Esophagus squamous epithelium (tissue), 5 donors: ENCODE measurements at places on chromosomes 4 and X.

GRCh38 chr4:116438417-116438816 lies 647.0 kb downstream of the TRAM1L1 start:
- DNase-seq, result no peak

DNA sequence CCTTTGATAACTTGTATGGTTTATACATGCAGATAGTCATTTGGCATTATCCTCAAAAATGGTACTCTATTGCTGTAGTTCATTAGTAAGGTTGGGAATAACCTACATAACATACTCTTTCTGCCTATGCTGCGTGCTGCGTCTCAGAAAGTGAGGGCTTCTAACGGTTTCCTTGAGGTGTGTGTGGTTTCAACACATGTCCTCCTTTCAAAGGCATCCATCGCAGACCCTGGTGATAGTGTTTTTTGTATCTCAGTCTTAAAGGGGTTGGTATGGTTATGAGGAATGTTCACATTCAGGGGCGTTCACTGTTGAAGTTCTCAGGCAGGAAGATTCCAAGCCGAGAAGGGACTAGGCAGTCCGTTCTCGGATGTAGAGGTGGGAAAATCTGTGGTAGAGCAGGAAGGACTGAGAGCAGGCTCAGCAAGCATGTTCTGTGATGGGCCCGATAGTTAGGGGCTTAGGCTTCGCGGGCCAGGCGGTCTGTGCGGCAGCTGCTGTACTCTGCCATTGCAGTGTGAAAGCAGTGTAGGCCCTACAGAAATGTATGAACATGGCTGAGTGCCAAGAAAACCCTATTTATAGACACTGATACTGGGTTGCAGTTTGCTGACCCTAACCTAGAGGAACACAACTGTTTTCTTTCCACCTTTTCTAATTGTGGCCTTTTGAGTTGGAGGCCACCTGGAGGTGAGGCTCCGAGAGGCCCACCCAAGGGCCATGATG lies 123.2 kb downstream of the GPR143 start:
- DNase-seq, result no peak

GRCh38 chrX:128287693-128288092 lies 235.5 kb upstream of the ACTRT1 start:
- no peak for DNase-seq

DNA sequence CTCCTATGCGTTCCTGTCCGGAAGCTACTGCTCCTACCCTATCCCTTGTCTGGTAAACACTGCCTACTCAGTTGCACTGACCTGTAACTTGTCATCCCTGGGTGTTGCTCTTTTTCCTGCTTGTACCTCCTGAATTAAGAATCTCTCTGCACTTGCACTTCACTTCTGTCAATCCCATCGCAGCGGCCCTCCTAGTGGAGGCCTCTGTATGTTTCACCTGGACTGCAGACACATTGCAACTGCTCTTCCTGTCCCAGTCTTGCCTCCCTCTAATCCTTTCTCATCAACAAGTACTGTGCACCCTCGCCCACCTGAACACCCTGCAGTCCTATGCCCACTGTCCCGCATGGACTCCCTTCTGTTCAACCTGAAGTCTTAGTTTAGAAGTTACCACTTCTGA lies 8.0 kb downstream of the GK start:
- no peak for DNase-seq

DNA sequence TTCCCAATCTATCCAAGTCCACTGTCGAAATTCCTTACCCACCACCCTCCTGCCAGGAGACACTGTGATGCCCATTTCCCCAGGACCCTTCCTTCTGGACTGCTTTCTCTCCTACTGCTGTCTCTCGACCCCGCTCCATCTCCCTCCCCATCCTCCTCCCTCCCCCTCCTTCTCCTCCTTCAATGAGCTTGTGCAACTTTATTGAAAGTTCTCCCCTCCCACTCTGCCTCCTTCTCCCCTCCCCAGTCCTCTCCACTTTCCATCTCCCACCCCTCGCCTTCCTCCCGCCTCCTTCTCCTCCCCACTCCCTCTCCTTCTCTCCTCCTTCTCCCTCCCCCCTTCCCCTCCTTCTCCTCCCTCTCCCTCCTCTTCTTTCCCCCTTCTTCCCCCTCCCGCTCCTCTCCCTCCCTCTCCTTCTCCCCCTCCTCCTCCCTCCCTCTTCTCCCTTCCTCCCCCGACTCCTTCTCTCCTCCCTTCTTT lies 116.6 kb upstream of the FAT1 start:
- DNase-seq, result no peak

DNA sequence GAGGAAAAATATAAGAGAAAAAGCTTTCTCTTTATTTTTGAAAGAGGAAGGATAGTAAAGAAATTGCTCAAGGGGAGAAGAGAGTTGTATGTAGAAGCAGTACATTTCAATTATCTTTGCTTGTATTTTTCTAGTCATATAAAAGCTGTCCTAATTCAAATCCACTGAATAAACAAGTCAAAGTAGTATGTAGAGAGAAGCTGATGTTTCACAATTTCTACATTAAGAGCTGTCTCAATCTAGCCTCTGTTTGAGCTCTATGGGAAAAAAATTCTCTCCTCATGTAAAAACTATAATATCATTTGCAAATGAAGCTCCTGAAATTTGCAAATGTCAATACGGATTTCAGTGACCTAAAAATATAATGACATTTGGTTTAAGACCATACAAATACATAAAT lies 52.6 kb downstream of the CHM start:
- DNase-seq, result no peak

DNA sequence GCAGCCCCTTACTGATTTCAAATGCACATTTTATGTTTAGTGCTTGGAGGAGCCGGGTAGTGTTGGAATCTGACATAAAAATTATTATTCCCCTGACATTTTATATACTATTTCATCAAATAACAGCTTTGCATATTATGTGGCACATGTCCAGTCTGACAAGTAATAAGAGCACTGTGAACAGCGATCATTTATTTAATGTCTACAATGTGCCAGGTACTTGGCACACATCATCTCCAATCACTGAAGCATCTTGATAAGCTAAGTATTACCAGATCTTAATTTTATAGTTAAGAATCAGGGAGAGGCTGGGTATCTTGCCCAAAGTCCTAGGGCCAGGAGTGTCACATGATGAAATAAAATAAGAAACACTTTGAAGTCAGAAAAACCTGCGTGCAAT lies 197.2 kb downstream of the NR3C2 start:
- no peak for DNase-seq

DNA sequence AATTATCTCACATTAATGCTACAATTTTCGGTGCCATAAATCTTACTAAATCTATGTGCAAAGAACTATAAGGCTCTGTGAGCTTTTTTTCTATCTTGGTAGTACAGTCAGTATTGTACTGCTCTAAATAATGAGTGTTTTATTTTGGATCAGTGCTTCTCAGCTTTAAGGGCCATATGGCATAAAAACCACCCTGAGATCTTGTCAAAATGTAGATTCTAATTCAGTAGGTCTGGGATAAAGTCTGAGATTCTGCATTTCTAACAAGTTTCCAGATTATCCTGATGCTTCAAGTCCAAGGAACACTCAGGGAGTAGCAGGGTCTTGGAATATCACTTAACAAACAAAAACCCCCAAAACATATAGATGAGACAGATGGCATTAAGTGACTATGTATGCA lies 486.5 kb downstream of the GRXCR1 start:
- no peak for DNase-seq

DNA sequence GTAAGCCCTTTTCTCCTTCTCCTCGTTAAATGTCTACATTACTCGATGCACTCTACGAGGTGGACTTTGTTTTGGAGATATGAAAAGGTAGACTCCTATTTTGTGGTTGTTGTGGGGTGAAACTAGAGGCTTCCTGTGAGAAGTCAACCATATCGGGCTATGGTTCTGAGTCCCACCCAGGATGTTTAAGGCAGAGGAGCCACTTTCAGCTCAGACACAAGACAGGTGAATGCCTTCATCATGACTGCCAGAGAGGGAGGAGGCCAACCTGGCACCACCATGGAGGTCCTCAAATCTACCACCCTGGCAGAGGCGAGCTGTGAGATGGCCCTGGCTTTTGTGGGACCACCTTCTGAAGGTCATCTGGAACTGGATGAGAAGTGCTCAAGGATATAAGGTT lies 154.4 kb upstream of the KLF3 start:
- DNase-seq, result no peak

DNA sequence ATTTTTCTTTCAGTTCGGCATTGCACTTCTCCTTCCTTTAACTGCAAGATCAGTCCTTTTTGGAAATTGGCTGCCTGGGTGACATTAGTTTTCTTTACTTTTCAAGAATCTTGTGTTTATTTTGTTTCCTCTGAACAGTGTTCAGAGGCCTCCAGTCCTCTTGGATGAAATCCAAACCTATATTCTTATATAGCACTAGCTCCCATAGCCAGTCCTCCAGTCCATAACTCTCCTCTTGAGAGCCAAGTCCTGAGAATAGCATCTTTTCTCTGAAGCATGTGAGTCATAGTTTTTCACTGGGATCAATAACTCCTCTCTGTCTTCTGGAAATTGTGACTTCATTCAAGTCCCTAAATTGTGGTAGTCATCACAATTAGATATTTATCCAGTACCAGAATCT lies 357.5 kb downstream of the RAPGEF2 start:
- DNase-seq, result no peak

DNA sequence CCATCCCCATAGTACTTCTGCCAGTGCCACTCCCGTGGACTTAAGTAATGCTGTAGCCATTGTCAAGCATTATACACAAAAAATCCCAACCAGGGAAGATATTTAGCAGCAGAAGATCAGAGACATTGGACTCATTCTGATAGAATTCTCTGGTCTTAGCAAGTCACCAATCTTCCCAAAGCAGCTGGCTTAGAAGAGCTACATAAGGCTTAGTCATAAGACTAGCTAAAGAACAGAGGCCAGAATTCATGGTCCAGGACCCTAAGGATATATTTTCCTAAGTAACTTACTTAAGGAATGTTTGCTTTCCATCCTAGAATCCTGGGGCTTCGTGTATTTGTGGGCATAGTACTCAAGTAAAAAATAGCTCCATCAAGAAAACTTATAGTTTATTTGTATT lies 100.3 kb upstream of the SLIT2 start:
- DNase-seq, result no peak

DNA sequence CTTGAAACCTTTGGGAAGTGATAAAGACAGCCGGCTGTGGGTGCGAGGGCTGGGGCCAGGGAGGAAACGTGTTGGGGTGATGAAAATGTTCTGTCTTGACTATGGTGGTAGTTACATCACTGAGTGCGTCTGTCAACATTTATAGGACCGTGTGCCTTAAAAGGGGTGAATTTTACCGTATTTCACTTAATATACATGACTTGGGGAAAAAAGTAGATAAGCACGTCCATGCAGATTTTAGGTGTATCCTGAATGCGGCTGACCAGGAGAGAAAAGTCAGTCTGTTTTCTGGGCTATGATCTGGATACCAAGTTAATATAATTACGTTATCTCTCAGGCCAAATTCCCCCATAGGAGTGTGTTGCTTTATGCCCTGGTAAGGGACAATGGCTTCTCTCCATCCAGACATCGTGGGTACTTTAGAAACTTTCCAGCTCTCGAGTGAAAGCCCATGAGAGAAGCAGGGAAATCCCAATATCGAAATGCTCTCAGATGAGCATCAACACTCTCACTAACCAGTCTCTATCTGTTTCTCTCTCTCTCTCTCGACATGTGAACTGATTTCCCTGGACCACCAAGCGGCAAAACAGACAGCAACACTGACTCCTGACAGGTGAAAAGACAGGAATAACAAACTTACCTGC lies 71.5 kb downstream of the IRF2 start:
- no peak for DNase-seq

DNA sequence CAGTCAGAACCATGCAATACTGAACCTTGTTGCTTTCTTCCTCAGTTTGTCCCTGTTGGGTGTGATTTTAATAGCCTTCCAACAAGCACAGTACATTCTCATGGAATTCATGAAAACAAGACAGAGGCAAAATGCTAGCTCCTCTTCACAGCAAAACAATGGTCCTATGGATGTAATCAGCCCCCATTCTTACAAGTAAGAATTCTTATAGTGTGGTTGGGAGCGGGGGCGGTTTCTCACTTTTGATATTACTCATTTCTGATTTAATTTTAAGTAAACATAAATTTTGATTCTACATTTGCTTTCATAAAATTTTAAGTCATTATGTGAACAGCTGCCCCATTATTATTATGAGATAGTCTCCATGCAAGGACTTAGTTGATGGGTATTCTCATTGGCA lies 80.8 kb upstream of the TLR2 start:
- DNase-seq, result no peak

- DNase-seq, result no peak
Observed at GRCh38 chr4:128355305-128355704, 67.7 kb upstream of the PGRMC2 start.

- no peak for DNase-seq
Observed at GRCh38 chrX:17818726-17819125, 42.4 kb downstream of the RAI2 start.

DNA sequence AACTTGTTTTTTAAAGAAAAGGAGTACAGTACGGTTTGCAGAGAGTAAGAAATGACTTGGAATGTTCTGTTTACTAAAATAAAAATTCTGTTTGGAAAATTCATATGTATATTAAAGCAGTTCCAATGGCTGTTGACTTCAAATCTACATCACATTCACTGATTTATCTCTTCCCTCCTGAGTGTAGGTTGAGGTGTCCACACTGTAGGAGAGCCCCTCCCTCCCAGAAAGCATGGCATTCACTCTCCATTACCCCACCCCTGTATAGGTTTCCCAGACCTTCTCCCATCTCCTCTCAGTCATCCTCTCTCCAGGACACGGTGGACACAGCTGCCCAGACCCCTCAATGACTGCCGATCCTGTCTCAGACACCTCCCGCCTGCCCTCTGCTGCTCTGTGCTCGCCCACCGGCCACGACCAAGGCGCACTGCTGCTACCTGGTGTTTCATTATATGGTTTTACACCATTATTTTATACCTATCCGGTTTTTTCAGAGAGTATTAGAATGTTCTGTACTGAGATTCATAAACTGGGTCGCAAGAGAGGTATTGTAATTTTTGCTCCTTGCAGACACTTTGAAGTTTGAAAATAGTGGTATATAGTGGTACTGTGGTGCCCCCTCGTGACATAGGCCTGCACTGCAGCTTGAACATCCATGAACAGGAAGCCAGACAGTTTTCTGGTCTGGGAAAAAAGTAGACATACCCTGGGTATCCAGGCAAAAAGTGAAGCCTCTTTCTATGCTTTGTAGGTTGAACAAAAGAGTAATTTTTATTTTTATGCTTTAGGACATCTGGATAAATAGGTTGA lies 38.8 kb upstream of the BEX4 start:
- DNase-seq, result no peak

DNA sequence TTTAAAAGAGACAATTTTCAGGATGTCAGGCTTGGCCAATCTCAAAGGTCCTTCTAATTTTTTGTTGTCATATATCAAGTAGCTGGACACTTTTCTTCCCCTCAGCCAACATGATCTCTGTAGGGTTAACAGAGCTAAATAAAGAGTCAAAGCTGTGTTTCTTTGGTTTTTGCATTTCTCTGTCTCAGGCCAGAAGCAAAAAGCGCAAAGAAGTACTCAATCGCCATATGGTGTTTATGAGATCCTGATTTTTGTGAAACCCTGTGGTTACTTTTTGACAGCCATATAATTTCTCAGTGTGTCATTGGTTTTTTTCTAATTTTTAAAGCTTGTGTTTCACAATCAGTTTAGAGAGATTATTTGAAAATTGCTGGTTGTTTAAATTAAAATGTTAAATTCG lies 111.9 kb downstream of the MAPK10 start:
- no peak for DNase-seq
